ENCODE measurements at places on chromosomes 4 and X.

DNA sequence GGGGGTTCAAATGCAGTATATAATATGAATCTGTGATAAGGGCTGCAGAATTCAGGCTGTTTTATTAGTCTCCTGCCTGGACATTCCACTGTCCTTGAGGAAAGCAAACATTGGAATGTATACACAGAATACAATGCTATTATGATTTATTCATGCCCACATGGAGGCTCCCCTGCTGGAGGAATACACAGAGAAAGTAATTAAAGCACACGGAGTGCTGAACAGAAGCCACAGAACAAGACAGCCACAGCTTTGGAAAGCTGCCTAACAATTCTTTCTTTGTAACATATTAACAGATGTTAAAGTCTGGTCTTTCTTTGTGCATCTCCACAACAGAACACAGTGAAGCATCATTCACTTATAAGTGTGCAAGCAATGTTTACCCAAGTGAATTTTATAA lies 155.8 kb downstream of the ARAP2 start:
- peak; percentile 16 for DNase-seq

DNA sequence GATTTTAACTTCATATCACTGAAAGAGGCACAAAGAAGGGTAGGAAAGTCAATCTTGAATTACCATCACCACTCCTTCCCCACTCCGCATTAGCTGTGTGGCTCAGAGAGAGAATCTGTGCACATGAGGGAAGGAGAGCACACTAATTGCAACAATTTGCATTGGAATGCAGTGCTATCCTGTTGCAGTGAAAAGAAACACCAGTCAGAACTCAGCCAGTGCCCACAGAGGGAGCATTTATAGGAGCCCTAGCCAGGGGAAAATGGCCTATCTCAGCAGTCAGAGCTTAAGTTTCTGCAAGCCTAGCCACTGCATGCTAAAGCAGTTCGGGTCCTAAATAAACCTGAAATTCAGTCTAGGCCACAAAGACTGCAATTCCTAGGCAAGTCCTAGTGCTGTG lies 159.4 kb upstream of the AR start:
- DNase-seq, result no peak

DNA sequence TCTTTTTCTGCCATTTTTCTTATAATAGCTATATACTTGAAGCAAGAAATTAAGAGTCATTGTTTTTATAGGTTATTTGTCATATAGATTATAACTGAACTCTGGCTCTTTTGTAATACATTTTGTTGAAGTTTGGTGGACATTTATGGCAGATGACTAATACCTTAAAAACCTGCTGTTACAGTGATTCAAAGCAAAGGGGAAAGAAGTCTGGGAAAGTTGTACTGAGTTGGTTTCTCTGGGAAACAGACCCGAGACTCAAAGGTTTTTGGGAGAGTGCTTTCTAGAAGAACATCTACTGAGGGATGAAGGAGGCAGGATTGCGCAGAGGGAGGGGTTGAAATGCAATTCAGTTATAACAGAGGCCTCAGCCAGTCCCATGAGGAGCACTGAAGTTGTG lies 35.9 kb downstream of the NAP1L5 start:
- DNase-seq, result no peak

DNA sequence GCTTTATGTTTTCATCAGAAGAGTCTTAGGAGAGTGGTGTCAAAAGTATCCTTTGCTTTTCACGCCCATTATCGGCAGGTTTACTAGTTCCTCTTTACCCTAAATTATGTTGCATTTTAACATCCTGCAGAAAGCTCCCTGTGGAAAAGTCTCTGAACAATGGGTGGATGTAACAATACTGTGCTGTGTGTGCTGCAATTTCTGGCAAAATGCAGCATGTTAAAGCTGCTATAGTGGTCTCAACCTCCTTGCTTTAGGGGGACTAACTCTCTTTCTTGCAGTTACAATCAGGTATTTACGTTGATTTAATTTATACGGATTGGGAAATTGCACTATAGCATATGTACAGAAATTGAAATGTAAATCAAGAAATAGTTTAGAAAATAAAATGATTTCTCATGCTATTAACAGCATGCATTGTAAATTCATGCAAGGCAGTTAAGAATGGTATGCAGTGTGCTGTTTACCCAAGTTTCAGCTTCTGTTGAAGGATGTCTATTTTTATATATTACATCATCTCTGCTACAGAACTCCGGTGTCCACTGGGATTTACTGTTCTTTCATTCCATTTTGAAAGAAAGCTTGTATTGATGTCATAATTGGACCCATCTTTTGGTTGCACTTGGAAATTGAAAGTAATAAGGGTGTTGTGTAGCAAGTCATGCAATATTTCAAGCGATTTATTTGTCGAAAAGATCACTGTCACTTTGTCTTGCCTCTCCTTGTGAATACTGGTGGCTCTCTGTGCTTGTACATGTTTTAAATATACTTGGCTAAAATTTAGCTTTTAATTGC lies 145.7 kb downstream of the RAPGEF2 start:
- no peak for DNase-seq

DNA sequence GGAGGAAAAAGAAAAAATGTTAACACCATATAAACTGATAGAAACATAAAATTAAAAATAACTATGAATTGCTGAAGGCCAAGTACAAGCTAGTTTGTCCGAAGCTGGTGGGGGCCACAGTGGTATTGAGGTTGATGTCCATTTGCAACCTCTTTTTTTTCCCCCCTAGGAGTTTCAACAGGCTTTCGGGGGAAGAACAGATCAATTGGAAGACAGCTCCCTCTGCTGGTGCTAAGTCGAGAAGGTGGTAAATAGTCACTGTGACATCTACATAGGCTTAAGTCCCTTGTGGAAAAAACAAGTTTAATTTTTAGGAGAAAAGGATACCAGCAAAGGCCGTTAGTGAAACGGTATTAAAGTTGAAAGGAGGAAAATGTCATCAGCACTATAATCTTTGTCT lies 115.7 kb upstream of the ZXDA start:
- DNase-seq, result peak; percentile 6

DNA sequence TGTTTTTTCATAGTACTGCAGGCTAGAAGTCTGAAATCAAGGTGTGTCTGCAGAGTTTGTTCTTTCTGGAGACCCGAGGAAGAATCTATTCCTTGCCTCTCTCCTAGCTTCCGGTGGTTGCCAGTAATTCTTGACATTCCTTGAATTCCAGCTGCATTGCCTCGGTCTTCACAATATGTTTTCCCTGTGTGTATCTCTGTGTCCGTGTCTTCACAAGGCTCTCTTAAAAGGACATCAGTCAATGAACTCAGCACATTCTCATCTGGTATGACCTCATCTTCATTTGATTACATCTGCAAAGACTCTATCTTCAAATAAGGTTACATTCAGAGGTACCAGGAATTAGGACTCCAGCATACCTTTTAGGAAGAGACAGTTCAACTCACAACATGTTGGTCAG lies 163.4 kb downstream of the BANK1 start:
- DNase-seq, result no peak

- DNase-seq, result no peak
These were observed 5.6 kb downstream of the PCDH10 start for GRCh38 chr4:133154725-133155124.

GRCh38 chr4:120088507-120088906 lies 21.9 kb upstream of the MAD2L1 start:
- no peak for DNase-seq

DNA sequence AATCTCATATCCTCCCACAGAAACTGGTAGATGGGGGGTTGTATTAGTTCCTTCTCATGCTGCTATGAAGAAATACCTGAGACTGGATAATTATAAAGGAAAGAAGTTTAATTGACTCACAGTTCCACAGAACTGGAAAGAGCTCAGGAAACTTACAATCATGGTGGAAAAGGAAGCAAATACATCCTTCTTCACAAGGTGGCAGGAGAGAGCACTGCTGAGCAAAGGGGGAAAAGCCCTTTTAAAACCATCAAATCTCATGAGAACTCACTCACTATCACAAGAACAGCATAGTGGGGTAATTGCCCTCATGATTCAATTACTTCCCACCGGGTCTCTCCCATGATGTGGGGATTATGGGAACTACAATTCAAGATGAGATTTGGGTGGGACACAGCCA lies 250.5 kb upstream of the GPRIN3 start:
- DNase-seq, result no peak

- no peak for DNase-seq
These were observed 84.0 kb upstream of the BMP2K start for GRCh38 chr4:78691971-78692821.

DNA sequence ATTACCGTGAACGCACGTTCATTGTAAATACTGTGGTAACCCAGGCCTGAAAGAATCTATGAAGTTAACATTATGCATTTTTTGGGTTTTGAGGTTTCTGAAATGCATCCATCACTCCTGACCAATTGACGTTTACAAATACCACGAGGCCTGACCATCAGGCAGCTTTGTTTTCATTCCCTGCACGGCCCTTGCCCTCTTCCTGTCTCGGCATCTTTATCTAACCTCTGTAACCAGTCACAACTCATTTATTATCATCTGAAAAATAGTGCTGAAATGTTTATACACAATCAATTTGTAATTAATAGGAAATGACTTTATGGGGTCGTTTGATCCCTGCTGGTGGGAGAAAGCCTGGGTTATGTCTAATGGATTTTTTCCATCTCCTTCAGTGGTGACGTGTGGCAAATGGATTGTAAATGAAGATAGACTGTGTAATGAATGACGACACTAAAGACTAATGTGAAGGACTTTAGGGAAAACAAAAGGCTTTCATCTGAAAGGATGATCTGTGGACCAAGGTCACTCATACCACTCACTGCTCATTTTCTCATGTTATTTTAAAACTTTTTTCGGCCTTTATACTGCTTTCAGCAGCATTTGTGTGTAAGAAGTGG lies 102.7 kb upstream of the SORBS2 start:
- DNase-seq, result no peak

DNA sequence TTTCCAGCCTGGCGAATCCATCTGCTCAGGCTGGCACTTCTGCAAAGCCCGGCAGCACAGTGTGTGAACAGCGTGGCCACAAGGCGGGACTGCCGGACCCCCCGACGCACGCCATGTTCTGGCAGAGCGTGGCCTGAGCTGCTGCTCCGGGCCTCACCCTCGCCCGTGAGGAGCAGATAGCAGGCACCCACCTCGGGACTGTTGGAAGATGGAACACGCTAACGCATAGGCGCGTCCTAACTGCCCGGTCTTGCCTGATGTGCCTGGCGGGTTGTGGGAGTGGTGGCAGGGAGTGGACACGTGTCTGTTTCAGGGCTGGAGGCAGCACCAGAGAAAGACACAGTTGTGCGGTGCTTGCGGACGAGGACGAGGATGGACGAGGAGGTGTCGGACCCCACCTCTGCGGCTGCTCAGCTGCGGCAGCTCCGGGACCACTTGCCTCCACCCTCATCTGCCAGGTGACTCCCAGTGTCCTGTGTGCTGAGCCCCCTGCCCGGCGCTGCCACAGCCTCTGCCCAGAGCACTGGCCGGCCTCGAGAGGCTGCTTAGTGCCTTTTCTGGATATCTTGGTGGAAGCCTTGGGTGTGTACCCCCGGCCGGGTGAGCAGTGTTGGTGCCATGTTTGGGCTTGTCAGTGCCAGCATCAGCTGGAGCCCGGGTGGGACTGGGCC lies 28.2 kb downstream of the UVSSA start:
- DNase-seq, result no peak

- no peak for DNase-seq
These were observed 37.2 kb upstream of the PPP2R2C start for GRCh38 chr4:6509587-6509986.

- DNase-seq, result no peak
These were observed 511.4 kb upstream of the ARX start for GRCh38 chrX:25527156-25527555.

DNA sequence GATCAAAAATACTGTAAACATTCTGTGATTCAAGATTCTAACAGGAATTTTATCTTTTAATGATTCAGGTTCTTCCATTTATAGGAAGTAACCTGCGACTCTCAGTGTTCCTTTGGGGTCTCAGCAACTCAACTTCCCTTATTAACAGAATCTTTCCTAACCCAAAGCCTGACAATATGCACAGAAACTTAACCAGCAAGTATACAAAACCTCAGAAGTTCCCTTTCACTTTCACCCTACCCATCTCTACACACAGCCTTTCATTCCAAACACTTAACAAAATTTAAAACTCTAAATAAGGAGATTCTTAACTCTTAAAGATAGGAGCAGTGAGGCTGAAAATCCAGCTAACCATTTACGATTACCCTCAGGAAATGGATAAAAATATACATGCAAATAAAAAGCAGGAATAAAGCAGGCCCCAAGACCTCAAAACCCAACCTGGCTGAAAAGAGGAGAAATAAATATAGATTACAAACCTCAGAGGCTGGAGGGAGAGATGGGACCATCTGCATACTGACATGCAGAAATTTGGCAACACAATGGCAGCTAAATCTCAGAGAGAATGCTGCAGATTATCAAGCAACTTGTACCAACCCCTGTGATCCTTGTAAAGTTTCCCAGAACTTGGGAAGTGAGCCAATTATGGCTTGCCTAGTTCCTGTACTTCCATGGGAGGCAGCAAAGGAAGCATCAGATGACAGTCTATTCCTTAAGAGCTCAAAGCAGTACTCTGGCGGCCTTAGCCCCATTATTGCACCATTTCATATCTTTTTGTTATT lies 101.0 kb downstream of the ATP11C start:
- no peak for DNase-seq

GRCh38 chrX:1507511-1508463 lies 29.2 kb downstream of the P2RY8 start:
- DNase-seq, result no peak

- DNase-seq, result no peak
These were observed 78.6 kb downstream of the HAUS3 start for GRCh38 chr4:2163311-2163821.

GRCh38 chrX:98939456-98939855 lies 1470.6 kb downstream of the PCDH19 start:
- no peak for DNase-seq

- DNase-seq, result no peak
These were observed 97.0 kb downstream of the AGTR2 start for GRCh38 chrX:116267511-116268040.

DNA sequence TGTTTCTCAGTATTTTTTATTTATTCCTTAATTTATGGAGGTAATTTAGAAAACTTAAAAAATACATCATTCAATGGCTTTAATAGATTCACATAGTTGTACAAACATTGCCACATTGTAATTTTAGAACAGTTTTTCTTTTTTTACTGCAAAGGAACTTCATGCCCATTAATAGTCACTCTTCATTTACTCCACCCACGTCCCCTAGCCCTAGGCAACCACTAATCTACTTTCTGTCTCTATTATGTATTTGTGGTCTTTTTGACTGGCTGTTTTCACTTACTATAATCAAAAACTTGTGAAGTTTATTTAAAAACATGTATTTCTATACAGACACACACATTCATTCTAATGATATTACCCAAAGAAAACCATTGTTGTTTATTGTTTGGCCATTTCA lies 664.8 kb downstream of the GRID2 start:
- DNase-seq, result no peak

DNA sequence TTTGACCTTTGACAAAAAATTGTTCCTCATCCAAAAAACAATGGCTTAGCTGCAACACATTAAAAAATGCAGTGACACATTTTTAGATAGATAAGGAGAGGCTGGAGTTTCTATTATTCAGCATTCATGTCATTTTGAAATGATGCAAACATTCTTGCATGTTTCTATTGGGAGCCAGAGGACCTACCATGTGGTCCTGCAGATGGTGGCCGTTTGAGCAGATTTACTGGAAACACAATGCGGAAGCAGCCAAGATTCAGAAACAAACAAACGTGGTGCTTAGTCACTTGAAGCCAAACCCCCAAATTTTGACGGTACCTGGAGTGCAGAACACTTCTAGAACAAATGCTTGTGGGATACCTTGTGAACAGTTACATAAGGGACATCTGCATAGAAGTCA lies 456.7 kb downstream of the PCDH18 start:
- no peak for DNase-seq

All from NCI-H1417 treated with DMSO at 0.1 percent for 48 hours (cell line).